ENCODE measurements at places on chromosomes 2 and 18.
A peak's percentile ranks its signal among the peaks of the same experiment; 100 is the strongest.

- no peak for DNase-seq
- H3K36me3 ChIP-seq = no peaks in the 10 kb centered on the region
- H3K27ac ChIP-seq = no peak overlapping the region
- H3K4me3 ChIP-seq = no peak overlapping the region
- H3K4me1 ChIP-seq = peaks cover 5% of the 10 kb centered on the region
- H3K27me3 ChIP-seq = no peaks in the 10 kb centered on the region
Measured at GRCh38 chr2:149129433-149129832, 90.9 kb downstream of the LYPD6B start.

GRCh38 chr2:45859682-45860081 is 208.2 kb downstream of the PRKCE start:
- no peak overlapping the region for H3K4me3 ChIP-seq
- no peaks in the 10 kb centered on the region for H3K36me3 ChIP-seq
- H3K27me3 ChIP-seq = no peaks in the 10 kb centered on the region

GRCh38 chr2:86623043-86623493 is 597 bp downstream of the RNF103 start:
- H3K4me1 ChIP-seq = peaks cover 6% of the 10 kb centered on the region
- H3K36me3 ChIP-seq = peaks cover 3% of the 10 kb centered on the region
- peak overlapping the region; percentile 78 for H3K27ac ChIP-seq

- peaks cover 22% of the 10 kb centered on the region for H3K27me3 ChIP-seq
- no peak for DNase-seq
- no peak overlapping the region for H3K27ac ChIP-seq
- no peaks in the 10 kb centered on the region for H3K36me3 ChIP-seq
Measured at GRCh38 chr2:108918156-108918874, 70.7 kb downstream of the EDAR start.

GRCh38 chr2:109676346-109676902 is 62.3 kb downstream of the SOWAHC start:
- no peaks in the 10 kb centered on the region for H3K36me3 ChIP-seq
- H3K4me1 ChIP-seq = peaks cover 20% of the 10 kb centered on the region
- H3K27ac ChIP-seq = no peak overlapping the region
- DNase-seq = no peak

DNA sequence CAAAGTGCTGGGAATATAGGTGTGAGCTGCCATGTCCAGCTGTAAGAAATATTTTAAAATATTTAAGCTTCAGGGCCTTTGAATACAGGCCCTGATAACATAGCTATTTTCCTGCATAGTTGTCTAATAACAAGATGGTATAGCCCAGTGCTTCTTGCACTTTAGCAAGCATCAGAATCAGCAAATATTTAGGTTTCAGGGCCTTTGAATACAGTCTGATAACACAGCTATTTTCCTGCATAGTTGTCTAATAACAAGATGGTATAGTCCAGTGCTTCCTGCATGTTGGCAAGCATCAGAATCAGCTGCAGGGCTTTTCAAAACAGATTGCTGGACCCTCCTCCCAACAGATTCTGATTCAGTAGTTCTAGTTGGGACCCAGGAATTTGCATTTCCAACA is 5.6 kb downstream of the GEMIN6 start:
- H3K4me1 ChIP-seq = peaks cover 6% of the 10 kb centered on the region
- no peak for DNase-seq
- H3K4me3 ChIP-seq = no peak overlapping the region
- no peaks in the 10 kb centered on the region for H3K27me3 ChIP-seq
- H3K27ac ChIP-seq = no peak overlapping the region
- no peaks in the 10 kb centered on the region for H3K36me3 ChIP-seq

- H3K4me3 ChIP-seq = no peak overlapping the region
Measured at GRCh38 chr2:6354546-6354945, 511.2 kb downstream of the CMPK2 start.

GRCh38 chr2:73920577-73921545 is 5.8 kb upstream of the DGUOK start:
- H3K4me3 ChIP-seq = no peak overlapping the region
- H3K4me1 ChIP-seq = peaks cover 10% of the 10 kb centered on the region
- no peak overlapping the region for H3K27ac ChIP-seq
- no peaks in the 10 kb centered on the region for H3K36me3 ChIP-seq
- no peaks in the 10 kb centered on the region for H3K27me3 ChIP-seq

GRCh38 chr2:215277944-215278343 is 33.9 kb upstream of the ATIC start:
- no peak for DNase-seq
- no peaks in the 10 kb centered on the region for H3K36me3 ChIP-seq

DNA sequence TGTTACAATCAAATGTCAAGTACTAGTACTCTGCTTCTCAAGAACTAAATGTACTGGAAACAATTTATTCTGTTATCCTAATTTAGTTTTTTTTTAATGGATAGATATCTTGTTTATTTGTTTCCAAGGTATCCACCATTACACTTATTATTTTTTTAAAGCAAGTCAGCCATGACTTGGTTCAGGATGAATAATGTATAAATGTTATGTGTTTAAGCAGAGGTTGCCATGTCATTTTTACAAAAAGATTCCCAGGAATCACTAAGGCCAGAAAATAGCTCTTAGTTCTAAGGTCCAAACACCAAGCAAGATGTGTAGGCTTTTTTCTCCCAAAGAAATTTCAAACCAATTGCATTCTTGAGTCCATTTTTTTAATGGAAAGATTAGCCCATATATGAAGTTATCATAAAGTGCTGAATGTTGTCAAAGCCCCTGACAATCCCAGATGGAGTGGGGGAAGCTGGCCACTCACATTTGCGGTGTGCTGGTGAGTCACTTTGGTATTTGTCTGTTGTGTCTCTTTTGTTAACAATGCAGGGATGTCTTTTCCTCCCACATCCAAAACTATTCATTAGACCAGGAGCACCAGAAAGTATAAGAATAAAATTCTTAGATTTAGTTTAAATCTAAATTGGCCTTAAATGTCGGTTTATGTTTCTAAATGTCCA is 158.9 kb downstream of the COL6A3 start:
- no peak for DNase-seq
- no peak overlapping the region for H3K27ac ChIP-seq
- H3K36me3 ChIP-seq = no peaks in the 10 kb centered on the region

DNA sequence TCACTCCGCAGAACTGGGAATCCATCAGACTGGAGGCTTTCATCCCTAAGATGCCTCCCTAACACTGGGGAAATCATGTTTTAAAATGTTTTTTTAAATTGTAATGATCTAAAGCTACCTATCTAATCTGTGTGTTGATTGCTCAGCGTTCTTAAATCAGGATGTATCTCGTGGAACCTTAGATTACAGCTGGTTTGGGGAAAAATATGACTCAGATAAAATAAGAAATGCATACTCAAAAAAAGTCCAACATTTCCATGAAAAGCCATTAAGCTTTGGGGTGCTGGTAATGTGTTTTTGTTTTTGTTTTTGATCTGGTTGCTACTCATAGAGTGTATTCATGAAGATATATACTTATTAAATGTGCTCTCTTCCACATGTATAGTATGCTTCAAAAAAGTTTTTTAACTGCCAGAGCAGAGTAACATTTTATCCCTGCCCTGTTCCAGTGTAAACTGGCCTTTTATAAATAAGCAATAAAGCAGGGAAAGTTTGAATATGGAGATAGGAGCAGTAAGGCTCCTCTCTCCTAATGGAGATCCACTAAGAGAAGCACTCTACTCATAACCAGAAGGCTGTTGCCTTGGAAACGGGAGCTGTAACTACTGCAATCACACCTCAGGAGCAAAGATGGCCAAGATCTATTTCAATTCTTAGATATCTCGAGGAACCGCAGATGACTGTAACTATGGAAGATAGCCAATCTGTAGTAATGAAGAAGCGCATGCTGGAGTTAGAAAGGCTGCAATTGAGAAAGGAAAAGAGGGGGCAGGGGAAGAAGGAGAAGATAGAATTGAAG is 41.6 kb downstream of the ANKRD44 start:
- no peak overlapping the region for H3K27ac ChIP-seq
- H3K4me1 ChIP-seq = no peaks in the 10 kb centered on the region
- no peak overlapping the region for H3K4me3 ChIP-seq
- DNase-seq = no peak
- H3K27me3 ChIP-seq = no peaks in the 10 kb centered on the region
- no peaks in the 10 kb centered on the region for H3K36me3 ChIP-seq

DNA sequence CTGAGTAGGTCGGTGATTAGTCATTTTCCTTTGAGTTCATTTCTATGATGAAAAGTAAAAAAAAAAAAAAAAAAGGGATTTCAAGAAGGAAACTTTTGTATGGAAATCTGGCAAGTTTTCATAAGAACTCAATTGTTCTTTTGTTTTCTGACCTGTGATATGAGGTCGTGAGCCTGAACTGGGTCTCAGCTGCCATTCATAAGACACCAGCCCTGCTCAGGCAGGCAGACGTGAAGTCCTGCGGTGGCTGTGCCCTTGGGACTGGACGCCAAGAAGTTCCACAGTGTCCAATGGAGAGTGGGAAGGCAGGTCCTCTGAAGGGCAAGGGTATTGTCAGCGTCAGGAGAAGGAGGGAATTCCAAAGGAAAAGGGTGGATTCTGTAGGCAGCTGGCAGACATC is 183.9 kb downstream of the NCK2 start:
- H3K4me1 ChIP-seq = no peaks in the 10 kb centered on the region
- no peak overlapping the region for H3K27ac ChIP-seq
- DNase-seq = no peak

DNA sequence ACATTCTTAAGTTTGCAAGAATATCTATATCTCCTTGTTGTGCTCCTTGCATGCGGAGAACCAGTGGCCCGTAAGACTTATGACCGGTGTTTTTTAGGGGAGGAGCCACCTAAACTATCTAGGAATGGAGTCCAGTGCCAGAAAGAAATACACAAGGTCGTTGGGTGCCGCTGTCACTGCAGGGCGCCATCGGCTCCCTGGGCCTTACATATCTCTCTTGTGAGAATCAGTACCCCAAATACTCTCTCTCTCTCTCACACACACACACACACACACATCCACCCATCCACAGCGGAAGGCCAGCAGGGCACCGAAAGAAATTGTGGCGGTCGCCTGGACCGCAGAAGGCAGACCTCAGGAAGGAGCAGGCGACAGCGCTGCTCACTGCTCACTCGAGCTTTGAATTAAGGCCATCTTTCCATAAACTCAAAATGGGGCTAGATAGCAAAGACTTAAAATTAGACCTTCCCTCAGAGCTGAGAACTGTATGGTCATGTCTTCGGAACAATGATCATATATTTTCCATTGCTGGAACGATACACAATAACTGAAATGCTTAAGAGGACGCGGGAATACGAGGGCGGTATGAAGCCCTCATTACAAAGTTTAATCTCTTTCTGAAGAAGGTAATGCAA is 10.4 kb downstream of the NR4A2 start:
- no peaks in the 10 kb centered on the region for H3K36me3 ChIP-seq
- peaks cover 9% of the 10 kb centered on the region for H3K4me1 ChIP-seq
- DNase-seq = no peak

DNA sequence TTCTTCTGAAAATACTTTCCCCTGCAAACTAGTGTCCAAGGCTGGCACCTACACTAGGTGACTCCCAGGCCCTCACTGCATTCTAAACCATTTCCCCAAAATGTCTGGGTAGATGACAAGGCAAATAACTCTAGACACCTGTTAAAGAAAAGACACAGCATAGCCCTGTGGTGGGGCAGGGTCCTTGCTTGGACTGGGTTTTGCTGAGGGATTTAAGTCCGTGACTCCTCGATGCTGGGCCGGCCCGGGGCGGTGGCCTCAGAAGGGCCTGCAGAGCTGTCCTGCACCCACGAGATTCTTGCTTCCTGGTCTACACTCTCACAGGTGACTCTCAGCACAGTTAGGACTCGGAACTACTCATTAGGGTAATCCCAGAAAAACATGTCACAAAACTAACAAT is 55.2 kb downstream of the MBP start:
- H3K4me3 ChIP-seq = no peak overlapping the region
- peaks cover 7% of the 10 kb centered on the region for H3K36me3 ChIP-seq
- DNase-seq = no peak
- H3K27me3 ChIP-seq = no peaks in the 10 kb centered on the region
- peaks cover 3% of the 10 kb centered on the region for H3K4me1 ChIP-seq

DNA sequence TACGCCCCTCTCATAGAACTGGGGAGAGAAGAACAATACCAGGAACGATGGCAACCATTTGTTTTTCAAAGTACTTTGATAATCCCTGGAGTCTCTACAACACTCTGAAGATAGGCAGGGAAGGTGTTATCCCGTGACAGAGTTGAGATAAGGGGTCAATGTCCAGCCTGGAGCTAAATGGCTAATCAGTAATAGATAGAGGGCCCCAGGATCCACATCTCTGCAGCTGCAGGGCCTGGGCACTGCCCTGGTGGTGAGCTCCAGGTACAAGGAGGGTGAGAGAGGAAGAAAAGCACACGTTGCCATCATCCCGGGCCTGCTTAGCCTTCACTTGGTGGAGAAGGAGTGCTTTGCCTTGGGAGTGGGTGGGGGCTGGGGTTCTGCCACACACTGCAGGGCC is 260.6 kb downstream of the PRKCE start:
- H3K4me3 ChIP-seq = no peak overlapping the region
- H3K27ac ChIP-seq = no peak overlapping the region
- H3K4me1 ChIP-seq = peaks cover 29% of the 10 kb centered on the region
- no peaks in the 10 kb centered on the region for H3K36me3 ChIP-seq
- no peak for DNase-seq

- peaks cover 37% of the 10 kb centered on the region for H3K4me1 ChIP-seq
- peak overlapping the region; percentile 45 for H3K27ac ChIP-seq
- peaks cover 13% of the 10 kb centered on the region for H3K36me3 ChIP-seq
- H3K27me3 ChIP-seq = no peaks in the 10 kb centered on the region
- H3K4me3 ChIP-seq = peak overlapping the region; percentile 50
Measured at GRCh38 chr2:36568516-36569246, 29.3 kb downstream of the FEZ2 start.

- H3K27ac ChIP-seq = peak overlapping the region; percentile 43
- H3K4me1 ChIP-seq = peaks cover 17% of the 10 kb centered on the region
- no peaks in the 10 kb centered on the region for H3K27me3 ChIP-seq
Measured at GRCh38 chr2:108297436-108298141, 8.9 kb downstream of the SULT1C2 start.

DNA sequence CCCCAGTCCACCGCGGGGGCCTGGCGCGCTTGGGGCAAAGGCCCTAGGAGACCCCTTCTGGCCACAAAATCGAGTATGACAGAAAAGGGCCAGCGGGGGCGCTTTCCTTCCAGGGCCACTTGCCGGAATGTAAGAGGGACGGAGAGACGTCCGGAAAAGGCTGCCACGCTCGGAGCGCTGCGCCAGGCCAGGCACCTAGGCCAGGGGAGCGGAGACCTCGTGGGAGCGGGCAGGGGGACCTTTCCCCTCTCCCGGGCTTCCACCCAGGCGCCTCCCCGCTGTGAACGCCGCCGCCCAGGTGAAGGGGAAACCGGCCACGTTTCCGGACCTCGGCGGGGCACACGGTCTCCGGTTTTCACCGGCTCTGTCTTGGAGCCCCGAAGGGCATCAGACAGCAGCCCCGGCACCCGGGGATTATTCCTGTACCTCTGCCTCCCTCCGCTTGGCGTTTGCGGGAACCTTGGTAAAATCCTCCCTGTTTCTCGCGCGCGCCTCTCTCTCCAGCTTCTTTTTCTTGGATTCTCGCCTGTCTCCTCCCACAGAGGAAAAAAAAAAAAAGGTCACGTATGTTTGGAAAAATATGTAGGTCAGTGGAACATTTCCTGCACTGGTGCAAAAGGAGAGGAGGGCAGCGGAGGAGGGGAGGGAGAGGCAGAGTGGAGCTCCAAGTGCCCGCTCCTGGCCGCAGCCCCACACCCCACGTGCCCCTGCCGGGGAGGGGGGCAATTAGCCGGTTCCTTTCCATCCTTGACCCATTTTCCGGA is 1.2 kb upstream of the NPAS2 start:
- peak overlapping the region; percentile 64 for H3K27ac ChIP-seq
- DNase-seq = no peak
- H3K4me1 ChIP-seq = peaks cover 27% of the 10 kb centered on the region
- H3K36me3 ChIP-seq = no peaks in the 10 kb centered on the region

GRCh38 chr2:10530607-10531239 is 82.6 kb upstream of the ODC1 start:
- no peak overlapping the region for H3K27ac ChIP-seq
- DNase-seq = no peak
- H3K27me3 ChIP-seq = no peaks in the 10 kb centered on the region
- no peak overlapping the region for H3K4me3 ChIP-seq
- H3K36me3 ChIP-seq = no peaks in the 10 kb centered on the region

All from keratinocyte (primary cell).